ENCODE measurements at places on chromosomes 3 and 15. TPM values are rescaled to one million over a fixed set of nuclear protein-coding genes. Genes with fewer than 3 reads are reported as not detected.

- H3K4me3 ChIP-seq, result no peak overlapping the region
- DNase-seq, result no peak
- H3K27me3 ChIP-seq, result no peaks in the 10 kb centered on the region
- H3K4me1 ChIP-seq, result no peaks in the 10 kb centered on the region
These were observed 364.9 kb downstream of the NR2F2 start for GRCh38 chr15:96695426-96695825.

DNA sequence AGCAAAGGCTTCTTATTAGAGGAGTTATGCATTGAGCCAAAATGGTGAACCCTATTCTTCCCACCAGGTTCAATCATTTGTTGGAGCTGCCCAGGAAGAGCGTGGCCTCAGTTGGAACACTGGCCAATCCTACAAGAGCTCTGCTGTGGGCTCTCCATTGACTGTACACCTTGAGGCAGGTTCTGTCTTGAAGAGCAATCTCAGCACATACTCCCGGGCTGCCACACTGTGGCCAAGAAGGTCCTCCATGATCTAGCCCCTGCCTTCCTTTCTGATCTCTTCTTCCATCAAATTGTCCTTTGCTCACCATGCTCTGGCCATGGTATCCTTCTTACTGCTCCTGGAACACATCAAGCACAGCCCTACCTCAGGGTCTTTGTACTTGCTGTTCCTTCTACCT is 5.7 kb upstream of the SUMF1 start:
- no peak overlapping the region for H3K27ac ChIP-seq
- no peaks in the 10 kb centered on the region for H3K36me3 ChIP-seq

DNA sequence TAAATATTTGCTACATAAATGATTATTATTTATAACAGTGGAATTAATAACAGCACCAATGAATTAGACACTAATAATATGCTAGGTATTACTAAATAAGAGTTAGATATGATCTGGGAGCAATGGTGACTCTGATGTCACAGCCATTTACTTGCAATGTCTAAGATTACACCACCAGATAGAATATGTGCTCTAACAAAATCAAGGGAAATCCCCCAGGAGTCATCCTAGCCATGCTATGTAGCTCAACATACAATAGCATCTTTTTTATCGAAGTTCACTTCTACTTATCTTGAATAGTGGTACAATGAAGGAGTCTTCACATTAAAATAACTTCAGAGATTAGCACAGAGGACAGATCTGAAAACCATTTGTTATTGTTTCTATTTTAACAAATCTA is 154.0 kb downstream of the FMN1 start:
- no peak for DNase-seq
- no peak overlapping the region for H3K27ac ChIP-seq
- H3K27me3 ChIP-seq, result no peaks in the 10 kb centered on the region
- no peak overlapping the region for H3K4me3 ChIP-seq

- peak overlapping the region; percentile 51 for H3K27ac ChIP-seq
- no peaks in the 10 kb centered on the region for H3K27me3 ChIP-seq
- peak; percentile 25 for DNase-seq
- no peak overlapping the region for H3K4me3 ChIP-seq
- no peaks in the 10 kb centered on the region for H3K36me3 ChIP-seq
- peaks cover 14% of the 10 kb centered on the region for H3K4me1 ChIP-seq
These were observed 198.4 kb downstream of the CADPS start for GRCh38 chr3:62676689-62677271.

DNA sequence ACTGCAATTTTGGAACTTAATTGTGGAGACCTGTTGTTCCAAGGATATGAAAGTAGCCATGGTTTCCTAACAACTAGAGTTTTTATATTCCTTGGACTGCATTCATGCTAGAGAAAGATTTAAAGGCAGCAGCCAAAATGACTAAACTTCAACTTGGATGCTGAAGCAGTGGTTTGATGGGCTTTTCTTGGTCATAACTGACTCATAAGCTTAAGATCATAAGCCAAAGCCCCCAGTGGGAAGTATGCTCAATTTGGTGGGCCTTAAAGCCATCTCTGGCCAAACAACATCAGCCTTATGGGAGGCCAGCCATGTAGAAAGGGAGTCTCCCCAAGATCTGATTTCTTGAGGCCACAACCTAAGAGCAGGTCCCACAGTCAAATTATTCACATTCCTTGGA is 80.2 kb downstream of the ZNF280D start:
- H3K36me3 ChIP-seq, result no peaks in the 10 kb centered on the region
- no peaks in the 10 kb centered on the region for H3K27me3 ChIP-seq
- no peak overlapping the region for H3K4me3 ChIP-seq
- no peaks in the 10 kb centered on the region for H3K4me1 ChIP-seq
- H3K27ac ChIP-seq, result no peak overlapping the region

DNA sequence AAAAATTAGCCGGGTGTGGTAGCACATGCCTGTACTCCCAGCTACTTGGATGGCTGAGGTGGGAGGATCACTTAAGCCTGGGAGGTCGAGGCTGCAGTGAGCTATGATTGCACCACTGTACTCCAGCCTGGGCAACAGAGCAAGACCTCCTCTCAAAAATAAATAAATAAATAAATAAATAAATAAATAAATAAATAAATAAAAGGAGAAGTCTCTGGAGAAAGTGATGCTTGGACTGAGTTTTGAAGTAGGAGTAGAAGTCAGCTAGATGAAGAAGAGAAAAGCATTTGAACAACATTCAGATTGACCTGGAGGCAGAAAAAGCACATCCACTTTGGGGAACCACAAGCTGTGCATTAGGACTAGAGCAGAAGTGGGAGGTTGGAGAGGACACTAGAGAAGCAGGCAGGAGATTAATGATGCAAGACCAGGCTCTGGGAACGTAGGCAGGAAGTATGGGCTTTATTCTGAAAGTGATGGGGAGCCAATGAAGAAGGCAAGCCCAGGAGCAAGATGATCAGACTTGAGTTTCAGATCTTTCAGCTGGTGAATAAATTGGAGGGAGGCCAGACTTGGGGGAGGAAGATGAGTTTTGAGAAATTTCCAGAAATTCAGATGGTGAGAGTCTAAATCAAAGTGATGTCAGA is 48.7 kb downstream of the KLHL6 start:
- H3K27me3 ChIP-seq, result no peaks in the 10 kb centered on the region
- no peaks in the 10 kb centered on the region for H3K36me3 ChIP-seq
- H3K27ac ChIP-seq, result no peak overlapping the region
- no peaks in the 10 kb centered on the region for H3K4me1 ChIP-seq

GRCh38 chr15:92153620-92154019 is 240.1 kb upstream of the ST8SIA2 start:
- H3K4me1 ChIP-seq, result no peaks in the 10 kb centered on the region
- no peaks in the 10 kb centered on the region for H3K27me3 ChIP-seq
- no peak overlapping the region for H3K4me3 ChIP-seq
- H3K27ac ChIP-seq, result no peak overlapping the region
- DNase-seq, result no peak
- no peaks in the 10 kb centered on the region for H3K36me3 ChIP-seq

DNA sequence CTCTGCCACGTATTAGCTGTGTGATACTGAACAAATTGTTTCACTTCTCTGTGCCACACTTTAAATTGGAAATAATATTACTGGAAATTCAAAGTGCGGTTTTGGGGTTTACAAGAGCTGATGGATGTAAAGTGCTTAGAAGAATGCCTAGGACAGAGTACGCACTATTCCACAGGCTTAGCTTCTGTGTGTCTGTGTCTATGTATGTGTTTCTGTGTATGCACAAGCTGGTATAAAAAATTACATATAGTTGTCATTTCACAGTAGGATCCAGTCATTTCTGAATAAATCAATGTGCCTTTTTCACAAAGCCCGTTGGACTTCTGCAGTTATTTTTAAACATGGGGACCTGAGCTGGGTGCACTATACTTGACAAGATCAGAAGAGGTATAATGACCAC is 370.4 kb downstream of the TUSC7 start:
- H3K27me3 ChIP-seq, result no peaks in the 10 kb centered on the region
- no peak for DNase-seq
- H3K4me1 ChIP-seq, result no peaks in the 10 kb centered on the region

GRCh38 chr3:14536055-14536815 is 3.9 kb downstream of the GRIP2 start:
- no peaks in the 10 kb centered on the region for H3K36me3 ChIP-seq
- H3K4me1 ChIP-seq, result peaks cover 11% of the 10 kb centered on the region
- H3K4me3 ChIP-seq, result no peak overlapping the region

DNA sequence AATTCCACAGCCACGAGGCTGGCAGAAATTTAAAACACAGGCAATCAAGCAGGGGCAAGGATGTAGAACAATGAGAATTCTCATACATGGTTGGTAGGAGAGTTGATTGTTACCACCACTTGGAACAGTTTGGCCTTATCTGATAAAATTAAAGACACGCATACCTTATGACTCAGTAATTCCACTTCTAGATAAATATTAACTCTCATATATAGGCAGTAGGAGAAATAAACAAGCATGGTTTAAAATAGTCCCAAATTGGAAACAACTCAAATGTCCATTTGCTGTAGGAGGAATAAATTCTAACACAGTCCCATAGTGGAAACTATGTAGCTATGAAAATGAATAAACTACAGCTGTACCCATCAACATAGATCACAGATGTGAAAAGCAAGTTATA is 42.3 kb upstream of the USP3 start:
- H3K27ac ChIP-seq, result peak overlapping the region; percentile 4
- no peak for DNase-seq
- H3K36me3 ChIP-seq, result no peaks in the 10 kb centered on the region
- H3K4me1 ChIP-seq, result peaks cover 42% of the 10 kb centered on the region
- H3K27me3 ChIP-seq, result no peaks in the 10 kb centered on the region

DNA sequence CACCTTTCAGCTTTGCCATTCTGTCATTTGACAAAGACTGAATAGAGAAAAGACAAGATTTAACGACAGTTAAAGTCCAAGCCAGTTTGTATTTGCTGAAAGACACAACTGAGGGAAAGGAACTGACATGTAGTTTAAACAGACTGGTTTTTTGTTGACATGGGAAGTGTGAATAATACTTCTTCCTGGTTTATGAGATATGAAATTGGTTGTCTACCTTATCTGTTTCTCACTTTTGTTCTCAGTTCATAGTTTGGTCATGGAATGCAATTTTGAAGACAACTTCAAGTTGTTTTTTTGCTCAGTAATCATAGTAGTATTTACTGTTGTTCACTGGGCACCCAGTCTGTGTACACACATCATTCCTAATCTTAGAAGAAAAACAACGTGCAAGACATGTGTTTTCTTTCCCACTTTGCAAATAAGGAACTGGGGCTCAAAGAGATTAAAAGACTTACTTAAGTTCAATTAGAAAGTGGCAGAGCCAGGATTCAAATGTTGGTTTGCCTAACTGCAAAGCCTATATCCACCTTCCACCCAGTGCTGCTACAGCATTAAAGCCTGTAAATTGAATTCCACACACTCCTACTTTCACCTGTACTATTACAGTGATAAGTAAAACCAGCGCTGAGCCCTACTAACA is 103.5 kb downstream of the LPP start:
- H3K4me3 ChIP-seq, result no peak overlapping the region
- no peaks in the 10 kb centered on the region for H3K36me3 ChIP-seq
- no peaks in the 10 kb centered on the region for H3K27me3 ChIP-seq
- H3K4me1 ChIP-seq, result peaks cover 42% of the 10 kb centered on the region

DNA sequence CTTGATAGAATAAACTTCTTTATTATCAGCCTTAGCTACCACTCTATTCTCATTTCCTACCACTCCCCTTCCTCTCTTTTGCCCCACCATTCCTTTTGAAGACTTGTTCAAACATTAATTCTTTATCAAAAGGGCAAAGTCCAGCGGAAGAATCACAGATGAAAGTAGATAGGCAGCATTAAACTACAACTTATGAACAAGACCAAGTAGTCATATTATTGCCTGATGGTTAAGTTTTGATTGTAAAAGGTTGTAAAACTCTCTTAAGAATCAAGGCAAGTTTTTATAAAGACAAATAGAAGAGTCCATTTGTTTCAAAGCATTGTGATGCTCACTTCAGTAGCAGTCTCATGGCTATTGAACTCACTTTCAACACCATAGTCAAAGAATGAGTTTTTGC is 22.4 kb upstream of the TGFBR2 start:
- H3K4me3 ChIP-seq, result no peak overlapping the region
- no peak overlapping the region for H3K27ac ChIP-seq
- H3K36me3 ChIP-seq, result no peaks in the 10 kb centered on the region
- no peak for DNase-seq

- no peak overlapping the region for H3K27ac ChIP-seq
- no peak for DNase-seq
- no peaks in the 10 kb centered on the region for H3K27me3 ChIP-seq
- H3K4me3 ChIP-seq, result no peak overlapping the region
- no peaks in the 10 kb centered on the region for H3K4me1 ChIP-seq
These were observed 135.5 kb upstream of the RBMS3 start for GRCh38 chr3:29145360-29145759.

DNA sequence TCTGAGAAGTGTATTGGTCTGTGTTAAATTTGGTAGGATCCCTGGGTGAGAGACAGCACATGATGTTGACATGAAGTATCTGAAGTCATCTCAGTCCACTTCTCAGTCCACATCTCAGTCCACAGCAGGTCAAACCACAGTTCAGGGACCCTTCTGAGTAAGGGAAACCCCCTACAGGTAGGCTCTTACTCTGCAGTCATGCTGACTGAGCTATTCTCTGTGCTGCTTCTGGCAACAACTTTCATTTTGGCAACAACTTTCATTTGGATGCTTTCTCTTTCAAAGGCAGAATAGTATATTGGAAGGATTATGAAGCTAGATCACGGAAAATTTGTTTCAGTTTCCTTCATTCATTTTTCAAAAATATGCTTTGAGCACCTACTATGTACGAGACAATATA is 178.2 kb upstream of the GOLIM4 start:
- no peak for DNase-seq
- no peak overlapping the region for H3K27ac ChIP-seq
- H3K4me3 ChIP-seq, result no peak overlapping the region
- no peaks in the 10 kb centered on the region for H3K36me3 ChIP-seq

GRCh38 chr3:127682561-127682960 is 9.8 kb downstream of the ABTB1 start:
- H3K27me3 ChIP-seq, result no peaks in the 10 kb centered on the region
- no peaks in the 10 kb centered on the region for H3K36me3 ChIP-seq
- H3K4me1 ChIP-seq, result no peaks in the 10 kb centered on the region
- no peak for DNase-seq

GRCh38 chr15:63905558-63906265 is 72.0 kb upstream of the HERC1 start:
- no peaks in the 10 kb centered on the region for H3K27me3 ChIP-seq
- peaks cover 16% of the 10 kb centered on the region for H3K4me1 ChIP-seq
- no peak for DNase-seq
- no peaks in the 10 kb centered on the region for H3K36me3 ChIP-seq
- no peak overlapping the region for H3K4me3 ChIP-seq
- no peak overlapping the region for H3K27ac ChIP-seq

- H3K4me3 ChIP-seq, result no peak overlapping the region
- H3K36me3 ChIP-seq, result no peaks in the 10 kb centered on the region
- H3K4me1 ChIP-seq, result no peaks in the 10 kb centered on the region
- DNase-seq, result no peak
- H3K27me3 ChIP-seq, result no peaks in the 10 kb centered on the region
These were observed 190.4 kb upstream of the BCL6 start for GRCh38 chr3:187935623-187936156.

The ACTL6A gene
- 23.1 TPM for total RNA-seq

The PPM1L gene
- 7.6 TPM for total RNA-seq

The C2CD4A gene
- total RNA-seq, result 1.6 TPM

The CSPG4 gene
- 3.1 TPM for total RNA-seq

The ATP13A4 gene
- total RNA-seq, result 14.3 TPM

The FBXL2 gene
- 6.7 TPM for total RNA-seq

The FEZF2 gene
- total RNA-seq, result not detected

The FAIM gene
- total RNA-seq, result 29.3 TPM

The ZNF774 gene
- 5.7 TPM for total RNA-seq

The FES gene
- total RNA-seq, result 16.9 TPM
